ENCODE measurements at places on chromosomes 4 and X. TPM values are rescaled to one million over a fixed set of nuclear protein-coding genes. Genes with fewer than 3 reads are reported as not detected.
A peak's percentile ranks its signal among the peaks of the same experiment; 100 is the strongest.

Gene GPR119
- total RNA-seq = not detected

DNA sequence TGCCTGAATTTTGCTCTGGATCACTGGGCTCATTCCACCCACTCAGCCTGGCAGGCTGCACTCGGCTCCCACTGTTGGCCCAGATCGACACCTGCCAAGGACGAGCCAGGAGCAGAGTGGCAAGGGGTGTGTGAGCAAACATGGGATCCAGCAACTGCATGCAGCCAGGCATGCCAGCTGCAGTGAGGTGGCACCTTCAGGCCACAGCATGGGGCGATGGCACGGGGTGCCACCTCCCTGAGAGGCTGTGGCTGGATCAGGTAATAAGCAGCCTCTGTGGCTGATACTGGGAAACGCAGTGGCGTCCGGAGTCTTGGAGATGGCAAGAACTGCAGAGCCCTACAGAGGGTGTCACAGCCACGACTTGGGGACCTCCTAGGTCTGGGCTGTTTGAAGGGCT, 244.5 kb upstream of the FSTL5 start:
- DNase-seq = no peak

DNA sequence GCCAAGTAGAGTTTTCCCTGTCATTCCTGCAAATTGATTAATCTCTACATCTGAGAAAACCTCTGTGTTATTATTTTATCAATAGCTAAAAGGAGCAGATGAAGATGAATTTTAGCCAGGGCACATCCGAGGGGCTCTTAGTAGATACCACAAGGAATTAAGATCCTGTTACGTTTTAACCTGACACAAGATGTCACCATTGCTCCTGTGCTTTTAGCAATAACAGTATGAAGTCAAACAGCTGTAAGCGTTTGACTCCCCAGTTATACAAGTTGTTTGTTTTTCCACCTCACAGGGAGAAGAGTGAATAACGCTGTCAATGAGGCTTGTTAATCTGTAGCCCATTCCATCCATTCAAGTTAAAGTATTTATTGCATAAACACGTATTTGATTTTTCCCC, 76.0 kb upstream of the AP1S2 start:
- peak; percentile 54 for DNase-seq

DNA sequence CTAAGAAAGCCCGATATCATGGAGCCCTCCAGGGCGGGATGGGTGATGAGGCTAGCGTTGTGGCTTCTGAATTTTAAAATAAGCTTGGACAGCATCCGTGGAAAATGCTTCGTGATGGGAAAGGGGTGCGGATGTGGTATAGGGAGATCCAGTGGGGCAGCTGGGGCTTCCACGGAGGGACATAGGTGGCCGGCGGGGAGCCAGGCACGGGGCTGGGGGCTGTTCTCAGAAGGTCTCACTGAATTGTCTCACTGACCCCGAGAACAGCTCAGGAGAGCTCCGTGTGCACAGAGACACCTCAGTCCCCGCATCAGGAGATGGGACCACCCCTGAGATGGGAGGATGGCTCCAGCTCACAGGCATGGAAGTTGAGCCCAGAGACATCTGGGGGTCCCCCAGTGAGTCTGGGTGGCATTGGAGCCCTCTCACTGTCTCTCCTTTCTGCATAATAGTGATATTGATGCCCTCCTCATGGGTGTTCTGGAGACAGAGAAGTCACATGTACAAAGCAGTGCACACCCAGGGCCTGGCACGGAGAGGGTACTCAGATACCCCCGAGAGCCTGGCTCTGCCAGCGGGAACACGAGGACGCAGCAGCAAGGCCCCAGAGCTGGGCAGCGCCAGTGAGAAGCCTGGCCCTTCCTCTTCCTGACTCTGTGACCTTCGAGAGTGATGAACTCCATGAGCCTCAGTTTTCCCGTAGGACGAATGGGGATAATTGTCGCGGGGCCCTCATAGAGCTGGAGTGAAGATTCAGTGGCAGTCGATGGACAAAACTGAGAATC, 70.6 kb upstream of the PSAPL1 start:
- DNase-seq = no peak

DNA sequence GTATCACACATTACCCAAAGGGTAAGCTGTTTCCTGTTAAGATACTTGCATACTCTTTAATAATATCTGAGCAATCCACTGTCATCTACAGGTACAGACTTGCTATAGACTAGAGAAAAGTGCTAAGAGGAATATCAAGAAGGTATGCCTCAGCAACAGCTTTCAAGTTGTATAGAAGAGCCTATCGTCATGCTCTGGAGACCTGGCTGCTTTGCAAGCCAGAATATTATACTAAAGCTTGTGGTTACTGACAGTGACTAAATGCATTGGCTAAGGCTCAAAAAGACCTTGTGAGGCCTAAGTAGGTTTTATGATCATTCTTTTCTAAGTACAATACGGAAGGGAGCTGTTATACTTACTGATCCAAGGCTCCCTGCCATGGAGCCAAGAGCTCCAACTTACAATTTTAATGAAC, 11.3 kb downstream of the LAMP2 start:
- peak; percentile 91 for DNase-seq

DNA sequence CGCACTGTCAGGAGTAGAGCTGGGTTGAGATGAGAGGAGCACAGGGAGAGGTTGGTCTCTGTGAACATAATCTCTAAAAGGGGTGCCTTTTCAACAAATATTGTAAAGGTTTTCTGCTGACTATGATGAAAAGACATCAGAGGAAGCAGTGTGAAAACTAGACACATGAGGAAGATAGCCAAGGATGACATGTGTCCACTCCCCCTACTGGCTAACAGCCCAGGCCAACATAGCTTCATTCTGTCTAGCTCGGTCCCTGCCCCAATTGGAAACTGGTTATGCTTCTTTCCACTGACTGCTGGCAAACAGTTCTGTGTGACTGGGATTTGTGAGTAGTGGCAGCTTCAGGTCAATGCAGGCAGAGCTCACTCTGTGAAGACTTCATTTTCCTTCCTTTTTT, 115.4 kb upstream of the ESX1 start:
- DNase-seq = peak; percentile 46

DNA sequence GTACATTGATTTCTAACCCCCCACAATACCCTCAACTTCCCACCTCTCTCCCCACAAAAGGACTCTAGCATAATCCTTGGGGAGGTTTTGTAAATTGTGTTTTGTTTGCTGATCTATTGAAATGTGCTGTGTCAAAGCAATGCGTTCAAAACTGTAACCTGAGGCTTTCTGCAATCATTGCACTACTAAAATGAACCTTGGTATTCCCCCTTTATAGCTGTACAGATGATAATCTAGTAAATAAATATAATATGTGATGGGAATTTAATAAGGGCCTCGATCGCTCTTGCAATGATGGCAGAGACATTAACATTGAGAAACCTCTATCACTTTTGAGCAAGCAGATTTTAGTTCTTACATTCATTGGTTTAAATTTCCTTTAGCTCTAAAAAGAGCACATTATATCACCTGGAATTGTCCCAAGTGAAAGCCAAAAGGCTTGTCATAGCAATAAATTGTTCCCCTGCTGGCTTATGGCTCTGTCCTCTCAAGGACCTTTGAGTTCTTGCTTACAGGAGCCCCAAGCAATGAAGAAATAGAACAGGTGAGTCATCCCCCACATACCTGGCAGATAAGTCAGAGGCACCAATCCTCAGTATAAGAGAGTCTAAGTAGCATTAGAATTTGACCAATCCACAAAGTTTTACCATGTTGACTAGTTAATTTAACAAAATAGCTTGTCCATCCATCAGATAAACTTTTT, 18.4 kb upstream of the ACE2 start:
- DNase-seq = peak; percentile 89

Gene FGF13
- 0.75 TPM for total RNA-seq

DNA sequence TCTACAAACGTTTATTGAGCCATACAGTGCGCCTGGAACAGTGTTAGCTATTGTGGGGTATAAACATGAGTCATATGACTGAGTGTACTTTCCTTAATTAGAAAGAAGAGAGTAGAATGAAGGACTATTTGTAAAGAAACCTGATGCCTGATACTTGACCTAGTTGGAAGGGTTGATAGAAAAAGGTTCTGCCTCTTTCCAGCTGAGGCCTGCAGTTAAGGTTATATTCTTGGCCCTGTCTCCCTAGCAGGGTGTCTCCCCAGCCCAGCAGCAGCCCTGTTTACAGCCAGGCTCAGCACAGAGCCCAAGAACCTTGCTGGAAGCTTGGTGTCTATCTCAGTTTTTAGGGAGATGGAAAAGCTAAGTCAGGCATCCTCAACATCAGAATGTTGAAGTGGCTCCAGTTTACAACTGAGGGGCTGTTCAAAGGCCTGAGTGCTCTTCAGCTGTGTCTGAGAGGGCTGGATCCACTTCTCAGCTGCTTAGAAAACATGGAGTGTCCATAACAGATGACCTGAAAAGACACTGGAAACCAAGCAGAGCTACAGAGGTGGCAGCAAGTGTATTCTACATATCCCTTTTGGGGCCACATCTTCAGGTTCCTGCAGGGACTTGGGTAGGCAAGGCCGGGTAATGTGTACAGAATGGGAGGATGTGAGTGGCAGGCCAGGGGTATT, 21.6 kb downstream of the NYX start:
- DNase-seq = peak; percentile 50

GRCh38 chr4:70818921-70819320, 20.8 kb downstream of the GRSF1 start:
- DNase-seq = no peak

DNA sequence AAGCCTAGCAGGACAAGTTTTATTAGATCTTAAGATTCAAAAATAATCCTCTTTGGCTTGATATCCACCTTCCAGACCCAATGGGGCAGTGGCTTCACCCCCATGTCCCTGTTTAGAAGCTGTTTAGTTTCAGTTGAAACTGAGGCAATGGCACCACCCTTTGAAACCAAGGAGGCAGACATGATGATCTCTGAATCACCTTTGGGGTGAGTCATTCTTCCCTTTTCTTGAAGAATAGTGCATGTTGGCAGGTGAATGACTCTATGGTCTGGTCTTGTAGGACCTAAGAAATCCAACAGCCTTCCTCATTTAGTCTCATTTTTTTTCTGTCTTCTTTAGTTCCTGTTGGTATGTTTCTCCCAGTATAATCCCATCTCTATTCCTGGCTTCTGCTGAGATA, 29.5 kb upstream of the BMP15 start:
- DNase-seq = peak; percentile 64

DNA sequence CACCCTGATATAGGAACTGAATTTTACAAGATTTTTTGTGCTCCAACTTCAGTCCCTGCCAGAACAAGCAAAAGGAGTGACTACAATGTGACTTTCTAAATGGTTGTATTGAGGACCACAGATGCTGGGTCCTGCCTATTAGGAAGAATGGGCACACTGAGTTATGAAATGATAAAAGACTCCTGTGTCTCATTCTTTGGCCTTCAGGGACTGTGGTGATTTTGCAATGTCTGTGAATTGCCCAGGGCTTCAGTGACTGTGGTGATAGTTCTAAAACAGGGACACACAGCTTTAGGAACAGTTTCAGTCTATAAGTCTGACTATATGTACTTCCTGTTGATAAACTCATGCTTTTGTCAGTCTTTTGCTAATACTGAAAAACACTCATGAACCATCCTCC, 210.2 kb downstream of the DMD start:
- DNase-seq = peak; percentile 5

- DNase-seq = no peak
Measured at GRCh38 chrX:72102126-72102525, 29.6 kb downstream of the RTL5 start.

GRCh38 chr4:32180086-32180485, 1459.9 kb downstream of the PCDH7 start:
- no peak for DNase-seq

DNA sequence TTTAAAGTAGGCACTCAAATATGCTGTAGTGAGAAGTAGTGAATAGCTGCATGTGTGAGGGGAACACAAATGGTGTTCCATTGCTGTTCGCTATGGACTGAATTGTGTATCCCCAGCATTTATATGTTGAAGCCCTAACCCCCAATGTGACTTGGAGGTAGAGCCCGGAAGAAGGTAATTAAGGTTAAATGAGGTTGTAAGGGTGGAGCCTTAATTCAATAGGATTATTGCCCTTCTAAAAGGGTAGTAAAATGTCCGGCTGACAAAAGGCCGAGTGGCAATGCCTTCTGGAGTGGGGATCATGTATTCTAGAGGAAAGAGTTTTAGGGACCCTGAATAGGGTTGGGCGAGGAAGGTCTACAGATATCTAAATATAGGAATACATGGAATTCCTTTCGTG, 168.9 kb upstream of the NUDT10 start:
- DNase-seq = no peak

Gene STPG2
- 0.61 TPM for total RNA-seq

GRCh38 chr4:171478181-171478580, 335.0 kb upstream of the GALNTL6 start:
- no peak for DNase-seq

Gene SCRG1
- total RNA-seq = not detected

Gene GATA1
- not detected for total RNA-seq

Gene GPC4
- total RNA-seq = 1.9 TPM

GRCh38 chr4:95528388-95528948, 20.3 kb downstream of the UNC5C start:
- DNase-seq = no peak

DNA sequence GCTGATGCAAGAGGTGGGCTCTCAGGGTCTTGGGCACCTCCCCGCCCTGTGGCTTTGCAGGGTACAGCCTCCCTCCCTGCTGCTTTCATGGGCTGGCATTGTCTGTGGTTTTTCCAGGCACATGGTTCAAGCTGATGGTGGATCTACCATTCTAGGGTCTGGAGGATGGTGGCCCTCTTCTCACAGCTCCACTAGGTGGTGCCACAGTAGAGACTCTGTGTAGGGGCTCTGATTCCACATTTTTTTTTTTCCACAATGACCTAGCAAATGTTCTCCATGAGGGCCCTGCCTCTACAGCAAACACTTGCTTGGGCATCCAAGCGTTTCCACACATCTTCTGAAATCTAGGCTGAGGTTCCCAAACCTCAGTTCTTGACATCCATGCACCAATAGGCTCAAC, 657.9 kb upstream of the CT83 start:
- DNase-seq = no peak

- no peak for DNase-seq
Measured at GRCh38 chr4:189845145-189845846, 95.4 kb upstream of the FRG1 start.

DNA sequence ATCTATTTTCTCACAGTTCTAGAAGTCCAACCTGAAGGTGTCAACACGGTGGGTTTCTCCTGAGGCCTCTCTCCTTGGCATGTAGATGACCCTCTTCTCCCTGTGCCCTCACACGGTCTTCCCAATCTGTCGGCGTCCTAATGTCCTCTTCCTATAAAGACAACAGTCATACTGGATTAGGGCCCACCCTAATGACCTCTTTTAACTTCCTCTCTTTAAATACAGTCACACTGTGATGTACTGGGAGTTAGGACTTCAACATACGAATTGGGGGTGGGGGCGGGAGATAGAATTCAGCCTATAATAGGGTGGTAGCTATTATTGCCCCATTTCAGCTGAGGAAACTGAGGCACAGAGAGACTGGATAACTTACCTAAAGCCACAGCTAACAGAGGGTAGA, 70.2 kb downstream of the SMIM20 start:
- DNase-seq = no peak

Gene ERCC6L
- 1.0 TPM for total RNA-seq

Gene KCND1
- total RNA-seq = 0.86 TPM

GRCh38 chr4:53307210-53307609, 58.7 kb downstream of the SCFD2 start:
- no peak for DNase-seq

Gene TACR3
- not detected for total RNA-seq

Gene ESX1
- total RNA-seq = not detected
